ENCODE measurements at places on chromosomes 2 and 18.

- DNase-seq: no peak
Observed at GRCh38 chr2:54969940-54970338, 80.3 kb downstream of the RTN4 start.

- no peak for DNase-seq
Observed at GRCh38 chr2:10972683-10973433, 61.1 kb downstream of the KCNF1 start.

GRCh38 chr2:73383036-73383435, 2.6 kb upstream of the ALMS1 start:
- DNase-seq: no peak

GRCh38 chr18:22822841-22823508, 110.2 kb upstream of the RBBP8 start:
- DNase-seq: no peak

DNA sequence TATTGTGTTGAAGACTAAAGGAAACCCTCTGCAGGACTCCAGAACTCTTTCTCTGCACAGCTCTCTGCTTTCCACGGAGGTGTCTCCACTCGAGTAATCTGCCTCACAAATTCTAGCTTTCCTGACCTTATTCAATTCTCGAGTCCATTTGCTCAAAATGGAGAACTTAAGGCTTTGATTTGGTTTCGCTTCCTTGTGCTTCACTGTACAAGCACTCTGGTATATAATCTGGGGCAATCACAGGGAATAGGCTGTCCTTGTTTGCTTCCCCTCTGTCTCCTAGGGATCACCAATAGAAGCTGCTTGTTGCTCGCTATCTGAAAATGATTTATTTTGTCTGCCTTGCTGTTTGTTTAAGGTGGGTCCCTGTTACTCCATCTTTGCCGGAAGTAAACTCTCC, 129.1 kb upstream of the DOCK10 start:
- DNase-seq: no peak

- no peak for DNase-seq
Observed at GRCh38 chr2:27164960-27165763, 16.4 kb downstream of the TCF23 start.

DNA sequence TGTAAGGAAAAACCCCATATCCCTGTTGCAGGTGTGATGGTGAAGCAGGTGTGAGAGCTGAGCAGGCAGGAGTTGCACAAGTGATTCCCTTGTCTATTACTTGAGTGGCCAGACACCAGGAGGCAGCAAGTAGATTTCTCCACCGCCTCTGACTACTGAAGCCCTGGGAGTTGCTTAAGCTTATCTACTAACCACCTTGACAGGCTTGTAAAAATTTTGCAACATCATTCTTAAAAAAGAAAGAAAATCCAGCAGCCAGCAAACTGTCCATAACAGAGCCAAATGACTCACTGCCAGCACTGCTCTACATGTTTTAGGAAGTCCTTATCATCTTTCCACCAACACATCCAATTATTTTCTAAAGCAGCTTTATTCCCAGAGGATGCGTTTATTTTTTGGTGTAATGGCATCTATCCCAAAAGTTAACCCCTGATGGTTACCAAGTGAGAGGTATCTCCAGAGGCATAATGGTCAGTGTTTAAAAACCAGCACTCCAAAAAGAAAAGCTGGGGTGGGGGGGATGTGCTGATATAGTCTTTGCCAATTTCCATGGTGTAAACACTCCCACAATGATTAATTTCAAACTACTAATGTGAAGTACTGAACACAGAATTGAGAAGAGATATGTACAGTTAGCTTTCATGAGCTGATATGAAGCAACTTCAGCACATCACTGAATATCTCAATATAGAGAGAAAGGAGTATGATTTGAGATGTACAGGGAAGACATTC, 16.3 kb upstream of the GPR39 start:
- peak; percentile 15 for DNase-seq

DNA sequence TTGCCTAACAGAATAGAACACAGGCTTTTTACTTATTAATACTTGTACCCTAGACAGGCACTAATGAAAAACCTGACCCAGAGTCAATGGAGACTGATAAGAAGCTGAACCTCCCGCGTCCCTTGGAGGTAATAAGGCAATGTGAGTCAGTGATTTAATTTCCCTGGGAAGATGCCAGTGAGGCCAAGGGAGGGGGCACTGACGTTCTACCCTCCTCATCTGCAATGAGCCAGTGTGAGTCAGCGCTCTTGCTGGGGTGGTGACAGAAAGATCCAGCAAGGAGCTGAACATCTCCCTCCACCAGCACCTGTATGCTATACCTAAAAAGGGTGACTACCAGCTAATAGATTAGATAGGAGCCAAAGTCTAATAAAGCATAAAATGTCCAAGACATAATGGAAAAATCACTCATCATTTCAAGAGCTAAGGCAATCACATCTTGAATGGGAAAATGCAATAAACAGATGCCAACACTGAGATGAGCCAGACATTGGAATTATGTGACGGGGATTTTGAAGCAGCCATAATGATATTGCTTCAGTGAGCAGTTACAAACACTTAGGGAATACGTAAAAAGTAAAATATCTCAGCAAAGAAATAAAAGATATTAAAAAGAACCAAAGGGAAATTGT, 116.9 kb downstream of the TPGS2 start:
- peak; percentile 91 for DNase-seq

- no peak for DNase-seq
Observed at GRCh38 chr18:70142001-70142400, 63.5 kb downstream of the RTTN start.
